ENCODE measurements at places on chromosomes 13 and 19.
A peak's percentile ranks its signal among the peaks of the same experiment; 100 is the strongest.

DNA sequence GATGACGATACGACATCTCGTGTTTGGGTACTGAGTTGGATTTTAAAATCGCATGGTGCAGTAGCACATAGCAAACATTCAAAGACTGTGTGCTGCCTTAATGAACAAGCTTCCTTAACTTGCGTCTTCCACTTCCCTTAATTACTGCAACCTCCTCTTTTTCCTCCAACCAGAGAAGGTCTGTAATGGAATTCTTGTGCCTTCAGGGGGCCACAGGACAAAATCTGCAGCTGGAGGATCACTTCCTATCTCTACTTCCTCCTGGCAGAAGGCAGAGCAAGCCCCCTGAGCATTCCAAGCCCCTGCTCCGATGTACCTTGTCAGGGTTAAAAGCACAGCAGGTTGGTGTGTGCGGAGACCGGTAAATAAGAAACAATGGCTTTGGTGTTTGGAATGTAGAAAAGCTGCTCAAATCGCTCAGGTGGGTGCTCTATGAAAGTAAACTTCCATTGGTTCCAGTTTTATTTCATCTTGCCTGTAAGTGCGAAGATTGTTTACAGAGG, 151.3 kb upstream of the UQCRFS1 start:
- no peak for DNase-seq

DNA sequence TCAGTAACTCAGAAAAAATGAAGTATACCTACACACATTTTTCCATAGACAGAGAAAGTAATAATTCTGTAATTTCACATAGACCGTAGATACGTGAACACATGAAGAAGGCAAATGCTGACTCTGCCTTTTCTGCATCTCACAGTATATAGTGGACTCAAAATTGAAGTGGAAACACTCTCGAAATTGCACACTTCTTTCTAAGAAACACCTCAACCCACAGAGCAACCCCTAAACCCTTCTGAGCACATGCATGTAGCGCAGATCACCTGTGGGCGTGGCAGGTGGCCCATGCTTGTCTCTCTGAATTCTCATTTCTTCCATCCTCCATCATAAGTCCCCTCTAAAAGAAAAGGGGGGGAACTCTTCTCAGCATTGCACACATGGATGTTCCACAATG, 34.7 kb downstream of the COL4A1 start:
- no peak for DNase-seq

- peak; percentile 16 for DNase-seq
Measured at GRCh38 chr19:6728346-6728745, 7.9 kb upstream of the C3 start.

- DNase-seq = no peak
Measured at GRCh38 chr13:37899753-37900152, 30.2 kb upstream of the TRPC4 start.

- no peak for DNase-seq
Measured at GRCh38 chr13:85287528-85287927, 511.7 kb downstream of the SLITRK6 start.

GRCh38 chr19:6700586-6701316, 19.7 kb downstream of the C3 start:
- no peak for DNase-seq

GRCh38 chr13:40149611-40150274, 494.3 kb downstream of the COG6 start:
- DNase-seq = peak; percentile 10

DNA sequence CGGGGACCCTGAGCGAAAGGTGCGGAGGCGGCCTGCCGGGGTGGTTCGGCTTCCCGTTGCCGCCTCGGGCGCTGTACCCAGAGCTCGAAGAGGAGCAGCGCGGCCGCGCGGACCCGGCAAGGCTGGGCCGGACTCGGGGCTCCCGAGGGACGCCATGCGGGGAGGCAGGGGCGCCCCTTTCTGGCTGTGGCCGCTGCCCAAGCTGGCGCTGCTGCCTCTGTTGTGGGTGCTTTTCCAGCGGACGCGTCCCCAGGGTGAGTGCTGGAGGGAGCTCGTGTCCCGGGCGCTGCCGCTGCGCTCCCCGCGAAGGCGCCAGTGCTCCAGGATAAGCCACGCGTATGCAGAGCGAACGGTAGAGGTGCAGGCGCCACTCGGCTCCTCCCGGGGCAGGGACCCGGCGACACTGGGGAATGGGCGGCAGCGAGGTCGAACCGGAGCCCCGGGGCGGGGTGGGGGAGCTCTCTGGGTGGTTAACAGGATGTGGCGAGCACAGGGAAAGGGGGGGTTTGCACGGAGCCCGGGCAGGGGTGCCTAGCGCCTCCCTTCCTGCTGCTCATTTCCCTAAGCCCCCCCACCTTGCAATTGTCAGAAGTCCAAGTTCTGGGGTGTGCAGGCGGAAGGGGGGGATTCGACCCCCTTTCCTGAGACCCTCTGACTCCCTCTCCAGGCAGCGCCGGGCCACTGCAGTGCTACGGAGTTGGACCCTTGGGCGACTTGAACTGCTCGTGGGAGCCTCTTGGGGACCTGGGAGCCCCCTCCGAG, at the start of gene IL27RA:
Gene IL27RA, plus strand, starts transcription at position 44 of the 762 bp plus-strand sequence. Its CDS starts 111 bp downstream, at position 155.
- no peak for DNase-seq

- no peak for DNase-seq
Measured at GRCh38 chr13:34409496-34410182, 532.4 kb upstream of the NBEA start.

DNA sequence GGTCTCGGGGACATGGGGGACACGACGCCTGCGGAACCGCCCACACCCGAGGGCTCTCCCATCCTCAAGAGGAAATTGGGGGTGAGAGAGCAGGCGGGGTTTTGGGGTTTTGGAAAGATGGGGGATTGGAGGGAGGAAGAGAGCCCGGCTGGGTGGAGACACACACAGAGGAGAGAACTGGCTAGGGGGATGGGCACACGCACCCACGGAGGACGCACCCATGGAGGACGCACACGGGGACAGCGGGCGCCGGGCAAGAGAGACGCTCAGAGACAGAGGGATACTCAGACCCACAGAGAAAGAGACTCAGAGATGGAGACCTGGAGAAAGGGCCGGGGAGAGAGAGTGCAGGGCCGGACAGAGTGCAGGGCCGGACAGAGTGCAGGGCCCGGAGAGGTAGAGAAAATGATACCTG, 52.1 kb downstream of the MAP4K1 start:
- DNase-seq = no peak

GRCh38 chr19:632579-633067, 714 bp downstream of the POLRMT start:
- DNase-seq = no peak

DNA sequence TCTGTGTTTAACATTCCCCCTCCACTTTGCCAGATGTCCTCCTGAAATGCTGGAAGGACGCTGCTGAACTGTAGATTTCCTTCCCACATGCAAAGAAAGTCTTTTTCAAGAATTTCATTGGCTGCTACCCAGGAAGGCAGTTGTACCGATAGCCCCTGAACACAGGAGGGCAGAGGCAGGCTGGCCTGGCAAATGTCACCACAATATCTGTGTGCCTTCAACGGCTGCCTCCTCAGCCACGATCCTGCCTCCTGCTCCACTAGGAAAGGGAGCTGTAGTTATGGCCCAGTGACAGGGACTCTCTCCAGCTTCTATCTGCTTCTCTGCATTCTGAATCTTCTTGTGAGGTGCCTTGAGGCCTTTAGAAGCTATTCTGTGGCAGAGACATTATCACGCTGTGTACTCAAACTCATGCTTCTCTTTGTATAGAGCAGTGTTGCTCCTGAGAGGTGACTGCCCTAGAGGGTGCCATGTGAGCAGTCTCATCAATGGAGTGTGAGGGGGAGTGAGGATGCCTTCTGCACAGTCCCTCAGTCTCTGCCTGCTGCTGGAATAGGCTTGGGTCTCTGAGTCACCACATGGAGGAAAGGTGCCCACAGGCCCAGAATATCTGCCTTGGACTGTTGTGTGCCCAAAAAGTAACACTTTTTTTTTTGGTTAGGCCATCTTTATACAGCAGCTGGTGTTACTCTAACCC, 279.8 kb downstream of the DNAJC15 start:
- DNase-seq = peak; percentile 26

DNA sequence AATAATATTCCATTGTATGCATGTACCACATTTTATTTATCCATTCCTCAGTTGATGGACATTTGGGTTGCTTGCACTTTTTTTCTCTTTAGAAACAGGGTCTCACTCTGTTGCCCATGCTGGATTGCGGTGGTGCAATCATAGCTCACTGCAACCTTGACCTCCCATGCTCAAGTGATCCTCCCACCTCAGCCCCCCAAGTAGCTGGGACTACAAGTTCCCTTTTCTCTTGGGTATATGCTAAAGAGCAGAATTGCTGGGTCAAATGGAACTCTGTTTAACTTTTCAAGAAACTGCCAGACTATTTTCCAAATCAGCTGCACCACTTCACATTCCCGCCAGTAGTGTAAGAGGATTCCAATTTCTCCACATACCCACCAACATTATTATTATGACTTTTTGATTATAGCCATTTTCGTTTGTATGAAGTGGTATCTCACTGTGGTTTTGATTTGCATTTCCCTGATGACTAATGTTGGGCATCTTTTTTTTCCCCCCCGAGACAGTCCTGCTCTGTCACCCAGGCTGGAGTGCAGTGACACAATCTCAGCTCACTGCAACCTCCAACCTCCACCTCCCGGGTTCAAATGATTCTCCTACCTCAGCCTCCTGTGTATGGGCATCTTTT, 7.6 kb upstream of the IPO5 start:
- no peak for DNase-seq

DNA sequence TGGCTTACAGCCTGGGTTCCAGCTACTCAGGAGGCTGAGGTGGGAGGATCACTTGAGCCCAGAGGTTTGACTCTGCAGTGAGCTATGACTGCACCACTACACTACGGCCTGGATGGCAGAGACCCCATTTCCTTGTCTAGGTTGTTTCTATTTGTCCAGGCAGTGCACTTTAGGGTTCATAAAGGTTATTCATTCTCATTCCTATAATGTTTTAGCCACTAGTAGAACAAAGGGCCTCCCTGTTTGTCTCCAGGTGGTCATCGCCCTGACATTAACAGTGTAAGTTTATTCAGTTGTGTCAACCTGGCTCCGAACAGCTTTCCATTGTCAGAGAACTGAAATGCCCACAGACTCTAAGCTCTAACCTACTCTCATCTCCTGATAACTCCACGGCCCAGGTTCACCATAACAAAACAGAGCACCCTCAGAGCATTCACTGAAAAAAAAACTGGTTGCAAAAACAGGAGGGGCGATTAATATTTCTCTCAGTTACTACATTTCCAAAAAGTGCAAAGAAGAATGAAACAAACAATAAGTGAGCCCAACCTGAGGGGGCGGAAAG, 37.1 kb downstream of the SMAD9 start:
- no peak for DNase-seq

GRCh38 chr13:84466461-84466860, 584.2 kb upstream of the SLITRK1 start:
- no peak for DNase-seq

DNA sequence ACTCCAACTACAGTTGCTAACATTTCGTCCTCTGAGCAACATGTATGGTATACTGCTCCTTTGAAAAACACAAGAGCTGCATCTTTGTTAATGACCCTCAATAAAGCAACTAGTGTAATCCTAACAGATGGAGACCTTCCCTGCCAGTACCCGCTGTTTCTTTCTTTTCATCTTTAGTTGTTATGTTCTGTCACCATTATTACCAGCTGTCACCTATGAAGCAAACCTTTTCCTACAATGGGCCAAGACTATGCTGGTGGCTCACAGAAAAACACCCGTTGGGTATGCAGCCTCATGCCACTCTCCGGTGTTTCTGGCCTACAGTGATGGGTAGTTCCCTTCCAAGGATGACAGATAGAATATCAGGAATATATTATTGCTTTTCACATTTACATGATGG, 29.7 kb upstream of the CYSLTR2 start:
- DNase-seq = no peak

All from nucleus accumbens (tissue), 56 donors.